Stimulated activated CD8-positive, alpha-beta memory T cell treated with anti-CD3 and anti-CD28 coated beads, Interleukin-2, amount 100 ng/mL, for 1 hour (primary cell): ENCODE measurements at places on chromosomes 12 and 14.

DNA sequence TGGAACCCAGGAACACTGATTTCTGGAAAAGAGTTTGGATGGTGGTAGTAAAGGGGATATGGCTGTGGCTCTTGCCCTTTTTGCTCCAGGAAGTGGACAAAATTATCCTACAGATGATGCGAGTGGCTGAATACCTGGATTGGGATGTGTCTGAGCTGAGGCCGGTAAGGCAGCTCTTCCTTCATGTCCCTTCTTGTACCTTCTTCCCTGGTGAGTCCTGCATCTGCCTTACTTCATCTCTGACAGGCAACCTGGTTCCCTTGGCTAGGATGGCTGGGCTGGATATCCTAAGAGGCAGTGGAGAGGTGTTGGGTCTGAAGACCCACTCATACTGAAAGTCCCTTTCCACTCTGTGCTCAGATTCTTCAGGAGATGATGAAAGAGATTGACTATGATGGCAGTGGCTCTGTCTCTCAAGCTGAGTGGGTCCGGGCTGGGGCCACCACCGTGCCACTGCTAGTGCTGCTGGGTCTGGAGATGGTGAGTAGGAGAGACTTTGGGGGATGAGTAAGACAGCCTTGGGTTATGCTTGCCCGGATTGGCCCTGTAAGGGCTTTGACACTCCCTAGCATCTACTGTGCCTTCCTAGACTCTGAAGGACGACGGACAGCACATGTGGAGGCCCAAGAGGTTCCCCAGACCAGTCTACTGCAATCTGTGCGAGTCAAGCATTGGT, 8.0 kb downstream of the DGKA start:
- no peak for DNase-seq

DNA sequence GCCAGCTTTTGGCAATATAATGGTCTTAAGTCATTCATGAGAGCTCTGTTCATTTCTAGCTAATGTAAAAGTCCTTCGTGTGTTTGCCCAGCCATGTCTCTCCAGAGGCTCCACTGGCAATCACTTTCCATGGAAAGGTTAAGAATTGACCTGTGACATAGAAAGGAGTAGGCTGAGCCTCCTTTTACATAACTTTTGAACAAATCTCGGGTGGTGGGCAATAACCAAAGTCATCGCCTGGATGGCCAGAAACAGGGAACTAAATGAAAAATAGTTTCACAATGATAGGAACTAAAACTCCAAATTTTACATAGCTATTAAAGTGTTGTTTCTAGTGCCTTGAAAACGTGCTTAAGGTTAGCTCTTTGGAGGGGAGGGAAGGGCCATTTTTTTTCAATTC, 6.5 kb downstream of the BHLHE41 start:
- no peak for DNase-seq

- no peak for DNase-seq
These were observed 157.5 kb upstream of the ALG10B start for GRCh38 chr12:38159092-38159551.

- DNase-seq: no peak
These were observed 89.8 kb upstream of the DYRK2 start for GRCh38 chr12:67558775-67559174.

GRCh38 chr14:31939934-31940333, 137.2 kb upstream of the ARHGAP5 start:
- DNase-seq: no peak

DNA sequence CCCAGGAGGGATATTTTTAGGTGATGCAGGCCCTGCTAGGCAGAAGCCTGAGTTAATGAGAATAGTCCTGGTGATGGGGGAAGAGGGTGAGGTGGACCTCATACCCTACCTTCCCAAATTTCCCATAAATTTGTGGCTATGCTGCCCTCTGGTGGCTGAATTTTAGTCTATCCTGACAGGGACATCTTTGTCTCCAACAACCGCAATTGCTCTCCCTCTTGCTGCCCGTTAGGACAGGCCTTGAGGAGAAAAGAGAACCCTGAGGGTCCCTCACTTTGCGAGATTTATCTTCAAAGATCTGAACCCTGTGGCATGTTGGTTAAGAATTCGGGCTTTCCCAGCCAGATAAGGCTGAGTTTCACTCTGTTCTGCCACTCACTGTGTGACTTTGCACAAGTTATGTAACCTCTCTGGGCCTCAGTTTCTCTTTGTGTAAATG, 9.8 kb upstream of the ZNF385A start:
- no peak for DNase-seq

DNA sequence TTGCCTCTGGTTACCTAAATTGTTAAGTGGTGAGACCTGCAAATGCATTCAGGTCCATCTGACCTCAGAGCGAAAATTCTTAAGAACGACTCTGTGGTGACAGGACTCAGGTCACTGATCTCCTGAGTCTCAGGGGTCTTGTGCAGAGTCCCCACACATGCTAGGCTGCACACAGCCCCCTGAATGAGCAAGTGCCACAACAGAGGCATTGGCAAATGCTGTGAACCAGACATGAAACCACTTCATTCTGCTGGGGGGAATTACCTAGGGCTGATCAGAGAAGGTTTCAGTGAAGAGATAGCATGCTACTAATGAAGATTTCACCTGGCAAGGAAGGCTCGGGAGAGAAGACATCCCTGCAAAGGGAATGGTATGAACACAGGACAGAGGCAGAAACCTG, 281.6 kb downstream of the ITPR2 start:
- no peak for DNase-seq

GRCh38 chr14:86022031-86022629, 492.2 kb downstream of the FLRT2 start:
- DNase-seq: no peak

GRCh38 chr14:85516239-85517113, 13.5 kb upstream of the FLRT2 start:
- DNase-seq: no peak

GRCh38 chr12:12941450-12942350, 10.3 kb downstream of the GPRC5D start:
- DNase-seq: no peak

GRCh38 chr12:101115326-101115725, 94.7 kb downstream of the SLC5A8 start:
- no peak for DNase-seq

DNA sequence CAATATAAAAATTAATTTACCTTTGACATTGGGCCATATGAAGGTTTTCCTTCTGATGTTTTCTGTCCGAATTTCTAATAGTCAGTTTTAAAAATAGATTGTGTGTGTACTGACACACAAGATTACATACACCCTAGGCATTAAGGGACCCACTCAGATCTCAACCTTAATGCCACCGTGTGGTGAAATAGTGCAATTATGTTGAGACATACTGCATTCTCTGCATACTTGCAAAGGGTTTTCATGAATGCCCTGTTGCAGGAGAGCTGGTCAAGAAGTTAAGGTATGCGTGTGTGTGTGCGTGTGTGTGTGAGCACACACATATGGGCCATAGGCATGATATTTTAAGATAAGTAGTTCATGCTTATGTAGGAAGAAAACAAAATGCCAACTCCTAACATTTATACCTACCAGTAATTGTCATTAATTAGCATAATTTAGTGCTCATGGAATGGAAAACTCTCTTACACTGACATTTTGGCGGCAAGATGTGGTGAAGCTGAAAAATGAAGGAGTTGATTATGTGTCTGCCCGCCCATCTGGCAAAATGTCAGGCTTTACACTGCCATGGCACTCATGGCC, 58.8 kb downstream of the PIK3C2G start:
- no peak for DNase-seq

GRCh38 chr12:112327209-112327938, 54.9 kb downstream of the HECTD4 start:
- no peak for DNase-seq

- no peak for DNase-seq
These were observed 1535.9 kb upstream of the FLRT2 start for GRCh38 chr14:83994020-83994419.

DNA sequence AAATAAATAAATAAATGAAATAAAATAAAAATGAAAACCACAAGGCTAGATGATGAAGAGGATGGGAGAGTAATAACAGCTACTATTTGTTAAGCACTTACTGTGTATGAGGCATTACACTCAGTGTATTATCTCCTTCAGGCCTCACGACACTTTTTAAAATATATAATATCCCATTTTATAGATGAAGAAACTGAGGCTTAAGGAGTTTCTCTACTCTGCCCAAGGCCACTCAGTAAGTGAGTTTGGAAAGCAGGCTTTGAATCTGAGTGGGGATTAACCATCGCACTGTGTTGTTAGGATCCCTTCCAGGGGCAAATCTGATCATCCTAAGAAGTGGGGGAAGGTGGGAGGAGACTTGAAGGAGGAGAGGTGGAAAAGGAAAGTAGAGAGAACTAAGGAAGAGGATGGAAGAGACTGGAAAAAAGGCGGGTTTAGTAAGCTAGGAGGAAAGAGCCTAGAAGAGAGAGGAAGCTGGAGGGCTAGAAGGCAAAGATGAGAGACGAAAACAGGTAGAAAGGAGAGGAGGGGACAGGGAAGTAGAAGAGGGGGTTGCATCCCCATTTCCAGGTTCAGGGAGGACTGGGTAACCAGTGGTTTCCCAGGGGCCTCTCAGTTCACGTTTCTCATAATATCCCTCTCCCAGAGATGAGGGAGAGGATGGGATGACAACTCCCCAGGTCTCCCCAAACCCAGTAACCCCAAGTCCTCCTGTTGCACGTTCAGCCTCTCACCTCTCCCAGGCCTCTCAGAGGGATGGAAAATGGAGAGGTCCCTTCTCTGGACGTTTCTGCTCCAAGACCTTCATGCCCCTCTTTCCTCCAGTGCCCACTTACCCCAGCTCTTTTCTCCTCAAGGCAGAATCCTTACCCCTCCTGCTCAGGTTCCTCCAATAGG, 1.7 kb downstream of the STAT6 start:
- no peak for DNase-seq

DNA sequence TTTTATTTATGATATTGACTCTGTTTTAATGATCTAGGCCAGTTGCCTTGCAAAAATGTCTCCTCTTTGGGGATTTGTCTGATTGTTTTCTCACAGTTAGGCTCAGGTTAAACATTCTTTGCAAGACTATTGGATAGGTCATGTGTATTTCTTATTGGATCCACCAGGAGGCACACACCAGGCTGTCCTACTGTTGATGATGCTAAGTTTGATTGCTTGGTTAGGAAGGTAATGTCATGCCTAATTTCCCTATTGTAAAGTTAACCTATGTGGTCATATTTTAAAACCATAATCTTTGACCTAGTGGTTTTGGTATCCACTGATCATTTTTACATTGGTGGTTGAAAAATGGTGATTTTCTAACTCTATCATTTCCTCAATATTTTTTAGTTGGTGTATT, 137.1 kb downstream of the BRMS1L start:
- DNase-seq: no peak

DNA sequence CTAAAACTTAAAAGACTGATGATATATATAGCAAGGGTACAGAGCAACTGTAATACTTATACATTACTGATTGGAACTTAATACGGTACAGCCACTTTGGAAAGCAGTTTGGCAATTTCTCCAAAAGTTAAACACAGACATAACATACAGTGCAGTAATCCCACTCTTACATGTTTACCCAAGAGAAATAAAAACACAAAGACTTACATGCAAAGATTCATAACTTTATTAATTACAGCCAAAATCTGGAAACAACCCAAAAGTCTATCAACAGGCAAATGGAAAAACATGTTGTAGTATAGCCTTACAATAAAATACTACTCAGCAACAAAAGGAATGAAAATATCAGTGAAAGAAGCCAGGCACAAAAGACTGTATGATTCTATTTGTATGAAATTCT, 84.6 kb downstream of the GARIN6 start:
- no peak for DNase-seq

DNA sequence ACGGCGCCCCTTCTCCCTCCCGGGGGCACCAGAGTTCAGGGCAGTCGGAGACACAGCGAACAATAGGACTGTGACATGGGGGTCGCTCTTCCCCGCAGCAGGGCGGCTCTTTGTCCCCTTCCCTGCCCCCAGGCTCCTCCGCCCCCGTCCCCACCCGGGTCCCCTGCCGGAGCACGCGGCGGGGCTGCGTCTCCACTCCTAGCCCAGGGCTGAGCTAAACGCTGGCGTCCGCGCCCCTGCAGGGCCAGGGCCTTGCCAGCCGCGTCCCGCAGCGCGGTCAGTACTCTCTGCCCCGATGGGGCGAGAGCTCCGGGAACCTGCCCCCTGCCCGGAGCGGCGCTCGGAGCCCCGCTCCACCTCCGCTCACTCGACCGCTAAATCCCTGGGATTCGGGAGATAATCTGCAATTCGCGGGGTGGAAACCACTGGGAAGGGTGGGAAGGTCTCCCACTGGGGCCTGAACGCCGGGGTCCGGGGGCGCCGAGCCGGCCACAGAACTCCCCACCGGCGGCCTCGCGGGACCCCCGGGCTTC, 825 bp upstream of the CCDC85C start:
- DNase-seq: no peak

GRCh38 chr14:54591461-54591860, 24.5 kb downstream of the SAMD4A start:
- DNase-seq: no peak

DNA sequence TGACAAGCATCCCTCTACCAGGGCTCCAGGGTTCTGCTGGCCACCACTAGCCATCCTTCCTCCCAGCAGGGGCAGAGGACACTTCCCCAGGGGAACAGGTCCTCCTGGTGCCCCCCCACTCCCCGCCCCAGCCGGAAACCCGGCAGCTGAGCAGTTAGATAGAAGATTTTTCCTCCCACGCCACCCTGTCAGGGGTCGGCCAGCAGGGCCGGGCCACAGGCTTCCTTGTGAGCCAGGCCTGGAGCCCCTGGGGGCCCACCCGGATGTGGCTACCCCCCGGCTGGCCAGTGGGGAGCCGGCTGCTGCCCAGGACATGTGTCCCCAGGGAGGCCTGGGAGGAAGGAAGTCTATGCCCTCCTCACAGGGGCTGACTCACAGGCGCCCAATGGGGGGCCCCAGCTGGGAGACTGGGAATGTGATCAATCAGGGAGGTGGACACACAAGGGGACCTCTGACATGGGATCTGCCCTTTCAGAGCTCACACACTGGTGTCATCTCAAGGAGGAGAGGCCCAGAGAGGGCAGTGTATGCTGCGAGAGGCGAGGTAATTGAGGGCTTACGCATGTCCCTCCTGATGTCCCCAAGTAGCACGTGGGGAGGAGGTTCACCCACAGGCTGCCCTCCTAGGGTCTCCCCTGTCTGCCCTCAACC, 4.2 kb downstream of the SH2B3 start:
- DNase-seq: no peak

- DNase-seq: no peak
These were observed 248.5 kb downstream of the DUSP6 start for GRCh38 chr12:89103831-89104230.

DNA sequence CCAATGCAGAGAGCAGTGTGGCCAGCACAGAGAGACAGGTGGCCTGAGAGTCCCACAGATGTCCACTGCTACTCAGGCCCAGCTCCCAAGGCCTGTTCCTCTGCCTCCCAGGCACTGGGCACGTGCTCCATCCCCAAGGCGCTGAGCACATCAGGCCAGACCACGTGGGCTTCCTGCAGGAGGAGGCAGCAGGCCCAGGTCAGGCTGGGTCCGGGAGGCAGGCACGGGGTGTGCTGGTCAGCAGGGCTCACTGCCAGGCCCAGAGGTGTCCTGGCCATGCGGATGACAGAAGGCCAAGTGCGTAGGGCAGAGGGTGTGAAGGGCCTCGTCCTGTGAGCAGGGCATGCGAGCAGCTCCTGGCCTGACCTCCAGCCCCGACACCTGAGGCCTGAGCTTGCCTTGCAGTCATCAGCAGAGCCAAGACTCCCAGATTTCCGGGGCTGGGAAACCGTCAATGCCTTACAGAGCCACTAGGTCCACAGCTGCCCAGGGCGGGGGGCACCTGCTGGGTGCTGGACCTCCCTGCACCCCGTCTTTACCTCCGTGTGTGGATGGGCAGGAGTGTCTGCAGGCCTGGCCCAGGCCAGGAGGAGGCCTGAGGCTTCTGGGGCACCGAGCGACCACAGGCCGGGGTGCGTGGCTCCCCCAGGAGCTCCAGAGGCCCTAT, 14.9 kb downstream of the TRMT61A start:
- DNase-seq: no peak
